ENCODE measurements at places on chromosomes 6 and 20.

- no peak for DNase-seq
Measured at GRCh38 chr6:136751991-136752390, 40.3 kb downstream of the MAP3K5 start.

- no peak for DNase-seq
Measured at GRCh38 chr6:43468748-43469681, 8.4 kb upstream of the TJAP1 start.

DNA sequence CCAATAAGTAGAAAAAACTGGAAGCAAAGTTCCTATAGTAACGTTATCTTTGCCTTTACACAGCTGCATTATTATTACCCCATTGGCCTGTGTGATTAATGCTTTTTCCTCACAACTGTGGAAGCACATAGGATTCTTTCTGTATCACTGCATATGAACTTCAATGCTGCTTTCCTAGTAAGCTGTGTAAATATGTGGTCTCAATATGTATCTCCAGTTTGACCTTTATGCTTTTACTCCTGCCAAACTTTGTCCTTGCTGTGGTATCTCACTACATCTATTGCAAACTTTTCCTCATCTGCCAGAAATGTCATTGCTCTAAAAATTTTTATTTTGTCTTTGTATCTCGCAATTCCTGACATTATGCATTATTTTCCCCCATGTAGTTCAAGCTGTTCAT is 168.6 kb downstream of the ZFAND3 start:
- DNase-seq = no peak

DNA sequence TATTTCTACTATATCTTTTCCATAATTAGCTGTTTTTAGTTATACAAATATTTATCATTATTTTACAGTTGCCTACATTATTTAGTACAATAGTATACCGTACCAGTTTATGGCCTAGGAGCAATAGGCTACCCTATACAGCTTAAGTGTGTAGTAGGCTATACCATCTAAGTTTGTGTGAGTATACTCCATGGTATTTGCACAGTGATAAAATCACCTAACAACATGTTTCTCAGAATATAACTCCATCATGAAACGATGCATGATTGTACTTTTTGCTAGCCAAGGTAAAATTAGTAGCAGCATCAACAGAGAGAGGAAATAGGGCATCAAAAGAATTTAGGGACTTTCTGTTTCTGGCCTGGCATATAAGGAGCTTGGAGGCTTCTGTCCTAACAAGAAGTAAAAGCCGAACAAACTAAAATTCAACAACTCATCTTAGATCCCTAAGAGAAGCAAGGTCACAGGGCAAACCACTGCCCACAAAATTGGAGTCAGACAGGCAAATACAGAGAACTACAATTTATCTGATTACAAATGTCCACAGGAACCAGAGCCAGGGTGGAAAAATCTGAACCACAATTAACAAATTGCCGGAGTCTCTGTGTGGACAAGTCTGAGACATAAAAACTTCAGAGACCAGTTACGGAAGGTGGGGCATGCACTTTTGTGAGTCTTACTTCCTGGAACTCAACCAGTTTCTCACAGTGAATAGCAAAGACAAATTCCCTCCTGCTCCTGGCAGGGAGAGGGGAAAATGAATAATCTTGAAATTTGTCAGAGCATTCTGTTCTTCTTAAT is 671.4 kb downstream of the RFPL4B start:
- DNase-seq = no peak

DNA sequence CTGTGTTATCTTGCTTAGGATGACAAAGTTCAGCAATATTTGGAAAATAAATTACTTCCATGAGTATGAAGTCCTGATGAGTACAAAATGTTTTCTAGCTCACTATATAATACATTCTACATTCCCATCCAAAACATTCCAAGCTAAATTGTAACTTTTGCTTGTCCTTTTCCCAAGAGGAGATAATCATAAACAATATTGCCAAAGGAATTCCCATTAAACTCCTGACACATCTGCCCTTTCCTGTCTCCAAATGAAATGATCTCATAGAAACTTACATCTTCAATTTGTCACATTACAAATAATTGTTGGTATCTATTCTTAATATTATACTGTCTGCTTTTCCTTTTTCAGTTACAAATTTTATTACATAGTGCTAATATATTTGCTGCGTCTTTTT is 20.4 kb upstream of the SENP6 start:
- no peak for DNase-seq

GRCh38 chr20:58740356-58741308 is 48.0 kb downstream of the NPEPL1 start:
- no peak for DNase-seq

GRCh38 chr6:154139892-154140291 is 100.9 kb downstream of the OPRM1 start:
- no peak for DNase-seq

GRCh38 chr20:62952373-62952967 is at the start of gene SLC17A9:
TSS of gene SLC17A9 (plus strand) at chr20:62952709. CDS start at chr20:62952831, 122 bp downstream.
- no peak for DNase-seq

GRCh38 chr6:56756219-56756789 is 113.6 kb upstream of the DST start:
- no peak for DNase-seq

GRCh38 chr20:2869381-2869780 is 3.9 kb upstream of the PTPRA start:
- no peak for DNase-seq

DNA sequence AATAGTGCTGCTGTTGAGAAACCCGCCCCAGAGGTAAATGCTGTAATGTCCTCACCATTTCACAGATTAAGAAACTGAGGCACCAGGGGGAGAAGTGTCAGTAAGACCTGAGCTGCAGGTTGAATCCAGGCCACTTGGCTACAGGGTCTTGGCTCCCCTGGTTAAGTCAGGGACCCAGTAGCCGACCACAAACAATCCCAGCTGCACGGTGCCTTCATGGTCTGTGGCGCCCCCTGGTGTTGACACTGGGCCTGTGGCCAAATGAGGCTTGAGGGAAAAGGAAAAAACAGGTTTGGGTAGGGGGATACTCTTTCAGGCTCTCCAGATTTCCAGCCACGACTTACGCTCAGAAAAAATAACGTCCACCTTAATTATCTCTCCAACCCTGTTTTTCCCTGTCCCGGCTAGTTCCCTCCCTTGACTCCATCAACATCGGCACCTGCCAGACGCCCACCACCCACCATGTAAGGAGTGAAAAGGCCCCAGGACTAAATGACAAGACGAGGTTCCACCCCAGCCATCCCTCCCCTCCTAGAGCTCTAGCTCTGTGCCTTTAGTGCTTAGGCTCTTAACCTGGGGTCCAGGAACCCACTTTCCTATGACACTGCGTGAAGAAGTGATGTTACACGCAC is 47.7 kb upstream of the POLR1H start:
- no peak for DNase-seq

GRCh38 chr6:143135797-143136561 is 75.3 kb downstream of the AIG1 start:
- no peak for DNase-seq

- DNase-seq = peak; percentile 58
Measured at GRCh38 chr6:34392497-34393190, at the start of gene NUDT3. TSS of gene NUDT3 (minus strand) at chr6:34392669. CDS start at chr6:34392362, 307 bp downstream.

GRCh38 chr6:21986703-21987102 is 310.1 kb downstream of the PRL start:
- DNase-seq = no peak

DNA sequence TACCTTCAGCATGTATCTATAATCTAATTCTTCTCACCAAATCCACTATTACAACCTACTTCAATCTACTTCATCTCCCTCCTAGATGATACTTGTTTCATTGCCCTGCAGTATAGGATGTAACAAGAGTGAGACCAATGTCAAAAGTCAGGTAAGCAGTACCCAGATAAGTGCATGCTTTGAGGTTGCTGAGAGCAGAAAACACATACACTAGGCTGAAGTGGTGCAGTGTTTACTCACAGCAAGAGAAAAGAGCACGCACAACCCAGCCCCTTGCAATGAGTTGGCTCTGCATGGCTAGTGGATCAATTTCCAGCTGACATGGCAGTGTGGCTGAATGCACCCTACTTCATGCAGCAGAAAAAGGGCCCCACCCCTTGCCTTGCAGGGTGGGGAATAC is 199.9 kb downstream of the EPHA7 start:
- no peak for DNase-seq

DNA sequence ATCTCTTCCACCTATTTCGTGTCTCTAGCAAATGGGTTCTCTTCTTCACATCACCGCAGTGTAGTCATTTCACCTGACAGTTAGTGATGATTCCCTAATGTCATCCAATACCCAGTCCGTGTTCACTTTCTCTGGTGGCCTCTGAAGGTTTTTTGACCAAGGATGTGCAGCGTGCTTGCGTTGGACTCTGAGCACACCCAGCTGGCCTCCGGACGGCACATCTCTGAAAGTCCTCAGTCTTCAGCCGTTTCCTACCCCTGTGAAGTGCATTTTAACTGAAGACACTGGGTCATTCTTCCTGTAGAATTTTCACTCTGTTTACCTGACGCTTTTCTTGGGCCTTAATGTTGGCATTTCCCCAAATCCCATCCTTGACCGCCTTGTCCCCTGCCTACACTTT is 98.7 kb downstream of the ERMARD start:
- DNase-seq = no peak

GRCh38 chr6:33126101-33126714 is 50.4 kb downstream of the HLA-DPB1 start:
- peak; percentile 75 for DNase-seq

- DNase-seq = no peak
Measured at GRCh38 chr6:127816643-127817042, 84.2 kb downstream of the THEMIS start.

GRCh38 chr6:100175814-100176310 is 181.8 kb upstream of the MCHR2 start:
- no peak for DNase-seq

All from omental fat pad (tissue), 4 donors.